ENCODE measurements at places on chromosomes 4 and X. TPM values are rescaled to one million over a fixed set of nuclear protein-coding genes. Genes with fewer than 3 reads are reported as not detected.

The ADAMTS3 gene
- total RNA-seq: 0.26 TPM

The GATA1 gene
- not detected for total RNA-seq

The PFKFB1 gene
- 2.3 TPM for total RNA-seq

The CXCL9 gene
- 1.0 TPM for total RNA-seq

The OCRL gene
- 9.1 TPM for total RNA-seq

The NSUN7 gene
- 35.3 TPM for total RNA-seq

The MAGEE2 gene
- total RNA-seq: not detected

The SHISA3 gene
- total RNA-seq: not detected

The ZNF732 gene
- not detected for total RNA-seq

The MAGEA11 gene
- not detected for total RNA-seq

The TEX13B gene
- total RNA-seq: not detected

- DNase-seq: peak; percentile 20
Measured at GRCh38 chr4:171203425-171203824, 609.8 kb upstream of the GALNTL6 start.

DNA sequence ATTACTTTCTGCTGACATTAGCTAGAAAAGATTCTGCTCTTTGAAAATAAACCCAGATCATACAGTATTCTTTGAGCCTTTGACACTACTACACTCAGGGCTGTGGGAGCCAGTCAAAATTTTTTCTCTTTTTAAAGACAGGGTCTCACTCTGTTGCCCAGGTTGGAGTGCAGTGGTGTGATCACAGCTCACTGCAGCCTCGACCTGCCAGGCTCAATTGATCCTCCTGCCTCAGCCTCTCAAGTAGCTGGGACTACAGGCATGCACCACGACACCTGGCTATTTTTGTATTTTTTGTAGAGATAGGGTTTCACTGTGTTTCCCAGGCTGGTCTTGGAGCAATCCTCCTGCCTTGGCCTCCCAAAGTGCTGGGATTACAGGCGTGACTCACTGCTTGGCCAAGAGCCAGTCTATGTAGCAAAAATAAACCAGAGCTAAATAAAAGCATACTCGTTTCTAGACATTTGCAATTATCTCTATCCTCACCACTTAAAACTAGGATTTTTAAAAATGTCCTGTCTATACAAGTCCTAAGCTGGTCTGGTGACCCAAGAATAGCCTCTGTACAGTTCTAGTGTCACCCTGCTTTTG, 43.2 kb downstream of the AKAP4 start:
- DNase-seq: no peak

DNA sequence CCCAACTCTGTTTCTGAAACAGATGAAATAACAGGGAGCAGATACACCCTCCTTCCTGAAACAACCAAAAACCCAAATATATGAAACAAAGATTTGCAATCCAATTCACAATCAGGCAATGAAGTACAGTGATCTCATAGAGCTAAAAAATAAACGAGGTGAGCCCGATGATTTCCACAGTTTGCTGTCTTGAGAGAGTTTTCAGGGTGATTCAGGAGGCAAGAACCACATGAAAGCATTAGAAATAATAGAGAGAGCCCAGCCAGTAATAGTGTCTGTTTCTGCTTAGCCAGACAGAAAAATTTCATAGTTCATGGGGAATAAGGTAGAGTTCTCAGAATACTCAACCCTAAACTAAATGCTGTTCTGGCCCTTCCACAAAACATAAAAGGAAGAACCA, 296.2 kb downstream of the PDHA2 start:
- no peak for DNase-seq

GRCh38 chr4:111847296-111848008, 297.8 kb upstream of the FAM241A start:
- no peak for DNase-seq

GRCh38 chr4:189092581-189092980, 848.1 kb upstream of the FRG1 start:
- no peak for DNase-seq

DNA sequence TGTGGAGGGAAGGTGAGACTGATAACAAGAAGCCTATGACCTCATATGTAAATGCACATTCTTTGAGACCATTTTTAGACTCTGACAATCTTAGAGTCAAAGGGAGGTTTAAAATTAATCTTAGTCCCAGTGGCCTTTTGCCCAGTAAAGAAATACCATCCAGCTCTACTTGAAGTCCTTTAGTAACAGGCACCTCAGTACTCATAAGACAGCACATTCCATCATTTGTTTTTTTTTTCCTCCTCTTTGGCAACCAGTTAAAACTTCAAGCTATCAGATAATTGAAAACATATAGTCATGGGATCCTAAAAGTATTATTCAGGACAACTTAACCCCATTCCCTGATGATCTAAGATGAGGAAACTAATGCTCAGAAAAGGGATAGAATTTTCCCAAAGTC, 4.6 kb downstream of the EDA2R start:
- DNase-seq: no peak

GRCh38 chr4:138235419-138235952, 6.7 kb downstream of the SLC7A11 start:
- no peak for DNase-seq

DNA sequence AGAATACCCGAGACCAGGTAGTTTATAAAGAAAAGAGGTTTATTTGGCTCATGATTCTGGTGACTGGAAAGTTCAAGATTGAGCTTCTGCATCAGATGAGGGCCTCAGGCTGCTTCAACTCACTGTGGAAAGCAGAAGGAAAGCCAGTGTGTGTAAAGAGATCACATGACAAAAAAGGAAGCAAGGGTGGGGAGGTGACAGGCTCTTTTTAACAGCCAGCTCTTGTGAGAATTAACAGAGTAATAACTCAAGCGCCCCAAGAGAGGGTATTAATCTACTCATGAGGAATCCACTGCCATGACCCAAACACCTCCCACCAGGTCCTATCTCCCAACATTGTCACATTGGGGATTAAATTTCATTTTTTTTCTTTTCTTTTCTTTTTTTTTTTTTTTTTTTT, 6.3 kb upstream of the YIPF6 start:
- DNase-seq: no peak

GRCh38 chrX:23557070-23557469, 110.2 kb upstream of the PRDX4 start:
- DNase-seq: no peak

- DNase-seq: no peak
Measured at GRCh38 chr4:173088144-173088543, 80.5 kb upstream of the GALNT7 start.

- DNase-seq: no peak
Measured at GRCh38 chrX:151745651-151746050, 11.1 kb downstream of the CNGA2 start.

GRCh38 chr4:67682266-67682665, 18.7 kb downstream of the UBA6 start:
- no peak for DNase-seq

GRCh38 chrX:28273736-28274135, 292.5 kb upstream of the DCAF8L1 start:
- DNase-seq: no peak

- DNase-seq: no peak
Measured at GRCh38 chr4:5798462-5798861, 87.5 kb downstream of the EVC start.

DNA sequence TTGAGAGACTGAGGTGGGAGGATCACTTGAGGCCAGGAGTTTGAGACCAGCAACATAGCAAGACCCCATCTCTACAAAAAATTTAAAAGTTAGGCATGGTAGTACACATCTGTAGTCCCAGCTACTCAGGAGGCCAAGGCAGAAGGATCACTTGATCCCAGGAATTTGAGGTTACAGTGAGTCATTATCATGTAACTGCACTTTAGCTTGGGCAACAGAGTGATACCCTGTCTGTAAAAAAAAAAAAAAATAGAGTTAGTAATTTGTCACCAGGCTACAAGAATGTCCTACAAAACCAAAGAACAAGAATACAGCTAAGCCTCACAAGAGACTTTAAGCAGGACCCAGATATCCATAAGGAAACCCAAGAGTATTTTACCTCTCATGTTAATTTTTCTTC, 27.0 kb upstream of the RAB28 start:
- no peak for DNase-seq

DNA sequence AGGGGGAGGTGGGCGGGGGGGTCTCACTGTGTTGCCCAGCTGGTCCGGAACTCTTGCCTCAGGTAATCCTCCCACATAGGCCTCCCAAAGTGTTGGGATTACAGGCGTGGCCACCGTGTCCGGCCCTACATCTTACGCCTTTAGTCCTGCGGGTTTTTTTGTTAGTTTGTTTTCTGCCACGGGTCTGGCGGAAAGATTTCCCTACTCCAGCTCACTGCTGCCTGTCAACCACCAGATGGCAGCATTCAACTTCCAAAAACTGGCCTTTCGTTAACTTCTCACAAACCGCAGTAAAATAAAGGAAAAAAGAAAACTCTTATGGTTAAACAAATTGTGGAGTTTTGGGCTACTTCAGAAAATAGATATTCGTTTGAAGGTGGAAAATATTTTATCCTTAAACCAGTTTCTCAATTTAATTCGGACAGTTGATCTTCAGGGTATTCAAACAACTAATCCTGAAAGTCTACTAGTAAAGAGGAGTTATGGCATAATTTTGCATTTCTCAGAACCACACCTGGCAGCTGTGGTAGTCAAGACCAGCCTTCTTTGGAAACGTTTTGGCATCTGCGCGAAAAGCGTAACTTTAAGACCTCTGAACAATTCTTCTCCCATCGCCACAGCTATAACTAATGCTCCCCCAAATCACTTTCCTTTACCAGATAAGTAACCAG, 41.1 kb downstream of the LUZP4 start:
- DNase-seq: peak; percentile 32

- no peak for DNase-seq
Measured at GRCh38 chrX:153928846-153929245, 2.8 kb upstream of the ARHGAP4 start.

DNA sequence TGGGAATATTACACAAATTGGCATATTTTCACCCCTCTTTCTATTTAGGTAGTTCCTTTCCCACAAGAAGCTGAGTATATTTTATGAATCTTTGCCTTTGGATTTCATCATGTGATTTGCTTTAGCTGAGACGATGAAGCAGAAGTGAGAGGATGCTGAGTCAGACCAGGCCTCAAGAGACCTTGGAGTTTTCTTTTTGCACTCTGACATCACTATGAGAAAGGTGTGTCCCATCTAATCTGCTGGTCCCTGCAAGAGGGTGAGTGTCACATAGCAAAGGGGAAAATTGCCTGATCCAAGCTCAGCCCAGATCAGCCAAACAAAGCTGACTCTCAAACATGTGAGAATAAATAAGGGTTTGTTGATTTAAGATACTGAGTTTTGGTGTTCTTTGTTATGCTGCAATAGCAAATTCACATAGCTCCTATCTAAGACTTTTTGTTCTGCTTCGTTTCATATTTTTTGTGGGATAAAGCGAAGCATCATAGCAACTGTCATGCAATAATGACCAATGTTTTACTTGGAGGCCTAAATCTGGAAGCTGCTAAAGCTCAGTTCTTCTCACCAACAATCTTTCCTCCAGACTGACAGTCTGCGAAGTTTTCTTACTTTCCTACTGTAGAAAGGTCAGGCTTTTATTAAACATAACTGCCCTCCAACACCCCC, 176.9 kb downstream of the PDHA2 start:
- DNase-seq: no peak

GRCh38 chr4:184357772-184358171, 116.6 kb downstream of the IRF2 start:
- DNase-seq: no peak

DNA sequence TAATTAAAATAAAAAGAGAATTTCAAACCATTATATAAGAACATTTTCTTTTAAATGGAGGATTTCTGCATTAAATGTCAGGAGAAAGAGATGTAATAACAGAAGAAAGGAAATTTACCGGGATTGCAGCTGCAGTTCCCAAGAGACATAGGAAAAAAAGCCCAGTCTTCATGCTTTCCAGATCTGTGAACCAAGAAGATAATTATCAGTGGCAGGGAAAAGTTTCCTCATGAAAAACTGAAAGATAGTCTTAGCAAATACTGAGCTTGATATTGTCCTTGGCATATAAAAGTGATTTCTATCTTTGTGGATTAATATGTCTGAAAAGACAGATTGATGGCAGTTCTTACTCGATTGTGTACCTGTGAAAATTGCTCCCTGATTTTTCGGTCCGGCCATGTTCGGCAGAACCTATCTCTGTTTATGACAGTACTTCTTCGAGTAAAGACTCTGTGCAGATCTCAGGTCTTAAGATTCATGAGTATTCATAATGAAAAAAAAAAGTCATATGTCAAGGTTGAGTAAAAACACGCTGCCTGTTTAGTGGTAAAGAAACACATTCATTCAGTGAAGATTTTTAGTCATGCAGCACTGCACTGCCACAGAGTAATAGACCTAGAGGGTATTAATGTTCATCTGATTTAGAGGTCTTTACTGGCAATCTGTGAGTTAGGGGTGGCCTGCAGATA, 29.6 kb downstream of the SPARCL1 start:
- no peak for DNase-seq

DNA sequence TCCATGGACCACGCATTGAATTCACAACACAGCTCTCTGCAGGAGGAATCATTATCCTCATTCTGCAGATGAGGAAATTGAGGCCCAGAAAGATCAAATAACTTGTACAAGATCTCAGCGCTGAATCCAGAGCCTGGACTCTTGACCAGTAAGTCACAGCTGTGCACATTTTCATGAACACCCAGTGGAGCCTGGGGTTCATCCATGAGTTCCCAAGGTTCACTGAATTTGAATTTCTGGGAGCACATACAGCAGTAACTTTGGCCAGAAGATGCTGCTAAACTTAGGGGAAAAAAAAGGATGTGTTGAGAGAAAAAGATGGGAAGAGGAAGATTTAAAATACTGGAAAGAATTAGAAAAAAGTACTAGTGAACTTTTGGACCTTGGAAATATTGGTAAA, 218.7 kb upstream of the PPARGC1A start:
- DNase-seq: no peak

DNA sequence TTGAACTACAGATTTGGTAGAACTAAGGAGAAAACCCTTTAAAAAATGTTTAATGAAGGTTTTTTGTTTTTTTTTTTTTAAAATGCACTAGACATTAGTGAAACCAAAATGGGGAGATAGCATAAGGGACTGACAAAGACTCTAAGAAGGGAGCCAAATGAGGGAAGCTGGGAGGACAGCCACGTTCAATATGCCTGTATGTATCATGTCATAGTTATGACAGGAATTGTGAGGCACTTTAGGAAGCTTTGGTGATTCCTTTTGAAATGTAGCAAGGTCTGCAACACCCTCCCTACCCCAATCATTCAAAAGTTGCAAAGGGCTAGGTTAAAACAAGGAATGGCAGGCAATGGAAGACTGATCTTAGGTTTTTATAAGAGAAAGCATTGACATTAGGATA, 526.0 kb downstream of the TLL1 start:
- no peak for DNase-seq

DNA sequence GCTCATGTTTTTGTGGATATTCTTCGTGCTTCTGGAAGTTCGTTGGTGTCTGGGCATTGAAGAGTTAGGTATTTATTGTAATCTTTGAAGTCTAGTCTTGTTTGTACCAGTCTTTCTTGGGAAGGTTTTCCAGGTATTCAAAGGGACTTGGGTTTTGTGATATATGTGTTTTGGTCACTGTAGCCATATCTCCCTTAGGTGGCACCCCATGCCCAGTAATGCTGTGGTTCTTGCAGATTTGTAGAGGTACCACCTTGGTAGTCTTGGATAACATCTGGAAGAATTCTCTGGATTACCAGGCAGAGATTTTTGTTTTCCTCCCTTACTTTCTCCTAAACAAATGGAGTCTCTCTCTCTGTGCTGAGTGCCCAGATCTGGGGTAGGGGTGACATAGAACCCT, 184.1 kb downstream of the TEX13C start:
- DNase-seq: no peak
